ENCODE measurements at places on chromosomes 6 and 20. TPM values are rescaled to one million over a fixed set of nuclear protein-coding genes. Genes with fewer than 3 reads are reported as not detected.

Gene LHFPL5
- total RNA-seq: not detected

Gene DDO
- not detected for total RNA-seq

Gene SLC26A8
- not detected for total RNA-seq

Gene DEF6
- not detected for total RNA-seq

Gene PTGIS
- total RNA-seq: not detected

Gene ECT2L
- not detected for total RNA-seq

Gene TNFRSF6B
- total RNA-seq: 1.4 TPM

Gene SLC17A2
- not detected for total RNA-seq

Gene CPXM1
- total RNA-seq: not detected

Gene FAM162B
- not detected for total RNA-seq

Gene ULBP1
- total RNA-seq: 1.00 TPM

Gene TBXT
- total RNA-seq: not detected

Gene PRPF6
- 60.3 TPM for total RNA-seq

Gene GUCA1A
- total RNA-seq: not detected

Gene SYTL3
- total RNA-seq: 1.8 TPM

Gene LIME1
- total RNA-seq: 13.1 TPM

Gene C6orf47
- total RNA-seq: 14.5 TPM

Gene COX4I2
- total RNA-seq: not detected

Gene LY6G6D
- total RNA-seq: not detected

Gene HTR1E
- not detected for total RNA-seq

Gene MOCS3
- total RNA-seq: 5.2 TPM

Gene TINAG
- total RNA-seq: not detected

Gene PNISR
- total RNA-seq: 31.2 TPM

Gene CCN6
- total RNA-seq: not detected

Gene ZKSCAN3
- total RNA-seq: 1.7 TPM

Gene STMND1
- total RNA-seq: not detected

Gene MAP1LC3A
- total RNA-seq: 15.9 TPM

Gene GSTA1
- not detected for total RNA-seq

Gene SLC25A27
- total RNA-seq: 0.98 TPM

Gene COL12A1
- total RNA-seq: 6.4 TPM

Gene CLPSL1
- total RNA-seq: not detected

Gene NRM
- total RNA-seq: 26.5 TPM

Gene HLA-A
- 93.3 TPM for total RNA-seq

Gene HNF4A
- 17.3 TPM for total RNA-seq

Gene OR2B6
- total RNA-seq: not detected

Gene SESN1
- 10.7 TPM for total RNA-seq

Gene SAMD3
- not detected for total RNA-seq

Gene CUL7
- total RNA-seq: 8.0 TPM

Gene ID4
- total RNA-seq: 0.88 TPM

Gene PTPRK
- 14.5 TPM for total RNA-seq

Gene WFDC10A
- not detected for total RNA-seq

Gene RAD21L1
- not detected for total RNA-seq

Gene SAMD10
- total RNA-seq: not detected

Gene EPB41L1
- 64.0 TPM for total RNA-seq

Gene PRSS35
- 0.12 TPM for total RNA-seq

Gene RCAN2
- not detected for total RNA-seq

Gene EMILIN3
- 0.47 TPM for total RNA-seq

Gene ZSCAN23
- not detected for total RNA-seq

Gene PRKN
- not detected for total RNA-seq

Gene SULF2
- total RNA-seq: 21.7 TPM

Gene NMBR
- total RNA-seq: not detected

Gene DNAAF9
- total RNA-seq: 5.5 TPM

Gene RPL7L1
- total RNA-seq: 66.4 TPM

Gene SLC24A3
- total RNA-seq: not detected

Gene MYCT1
- total RNA-seq: 0.11 TPM

Measured in A549 treated with ZK216348 at 1 μM for 4 hours (cell line).